ENCODE measurements at places on chromosomes 5 and 9.

GRCh38 chr9:131590907-131591844 lies 45.9 kb downstream of the PRRT1B start:
- peak; percentile 41 for DNase-seq

DNA sequence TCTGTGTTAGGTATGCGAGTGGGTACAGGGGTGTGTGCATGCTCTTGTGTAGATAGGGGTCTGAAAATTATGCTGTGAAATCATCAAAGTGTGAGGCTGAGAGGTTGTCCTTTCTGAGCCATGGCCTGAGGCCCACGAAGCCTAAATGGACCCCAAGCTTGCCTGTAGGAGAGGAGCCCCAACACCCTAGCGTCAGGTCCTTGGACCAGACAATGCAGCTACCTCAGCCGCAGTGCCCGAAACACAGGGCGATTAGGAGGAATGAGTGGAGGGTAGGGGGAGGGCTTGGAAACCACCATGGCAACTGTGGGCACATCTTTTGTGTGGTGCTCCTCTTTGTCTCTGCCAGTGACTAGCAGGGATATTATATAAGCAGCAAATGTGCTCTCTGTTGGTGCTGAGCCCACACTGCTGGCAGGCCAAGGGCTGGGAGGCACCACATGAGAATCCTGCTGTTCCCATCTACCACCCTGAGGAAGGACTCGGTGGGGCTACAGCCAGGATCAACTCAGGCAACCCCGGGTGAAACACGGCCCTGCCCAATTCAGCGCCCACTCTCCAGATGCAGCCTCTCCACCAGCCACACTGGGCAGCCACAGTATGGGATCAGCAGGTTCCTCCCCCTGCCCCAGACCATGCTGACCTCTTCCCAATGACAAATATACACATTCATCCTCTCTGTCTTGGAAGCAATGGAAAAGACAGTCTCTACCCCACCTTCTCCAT lies 84.6 kb upstream of the FSTL4 start:
- DNase-seq: no peak

DNA sequence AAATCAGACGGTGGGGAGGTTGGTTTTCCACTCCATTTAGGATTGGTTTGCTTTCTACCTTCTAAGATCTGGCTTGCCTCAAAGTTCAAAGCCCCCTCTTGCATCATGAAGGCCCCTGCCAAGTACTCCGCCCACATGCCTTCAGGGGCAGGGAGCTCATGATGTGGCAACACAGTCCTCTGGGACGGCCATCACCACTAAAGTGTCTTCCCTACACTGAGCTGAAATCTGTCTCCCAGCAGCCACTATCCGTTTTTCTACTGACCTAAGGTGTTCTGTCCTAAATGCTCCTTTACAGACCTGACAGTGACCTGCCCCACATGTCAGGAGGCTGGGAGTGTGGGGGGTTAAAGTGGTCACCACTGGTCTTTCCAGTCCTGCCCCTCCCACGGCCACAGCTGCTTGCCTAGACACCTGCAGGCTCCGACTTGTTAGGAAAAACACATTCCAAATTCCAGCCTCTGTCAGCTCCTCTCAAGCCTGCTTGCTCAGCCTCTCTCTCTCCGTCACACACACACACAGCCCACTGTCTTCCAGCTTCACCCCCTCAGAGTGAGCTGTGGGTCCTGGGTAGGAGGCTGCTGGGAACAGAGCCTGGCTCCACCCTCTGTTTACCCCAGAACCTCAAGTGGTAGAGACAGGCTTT lies 44.9 kb downstream of the SHB start:
- no peak for DNase-seq

GRCh38 chr9:126947529-126947928 lies 32.9 kb downstream of the RALGPS1 start:
- DNase-seq: no peak

- DNase-seq: no peak
Observed at GRCh38 chr9:78001946-78002731, 29.5 kb downstream of the GNAQ start.

DNA sequence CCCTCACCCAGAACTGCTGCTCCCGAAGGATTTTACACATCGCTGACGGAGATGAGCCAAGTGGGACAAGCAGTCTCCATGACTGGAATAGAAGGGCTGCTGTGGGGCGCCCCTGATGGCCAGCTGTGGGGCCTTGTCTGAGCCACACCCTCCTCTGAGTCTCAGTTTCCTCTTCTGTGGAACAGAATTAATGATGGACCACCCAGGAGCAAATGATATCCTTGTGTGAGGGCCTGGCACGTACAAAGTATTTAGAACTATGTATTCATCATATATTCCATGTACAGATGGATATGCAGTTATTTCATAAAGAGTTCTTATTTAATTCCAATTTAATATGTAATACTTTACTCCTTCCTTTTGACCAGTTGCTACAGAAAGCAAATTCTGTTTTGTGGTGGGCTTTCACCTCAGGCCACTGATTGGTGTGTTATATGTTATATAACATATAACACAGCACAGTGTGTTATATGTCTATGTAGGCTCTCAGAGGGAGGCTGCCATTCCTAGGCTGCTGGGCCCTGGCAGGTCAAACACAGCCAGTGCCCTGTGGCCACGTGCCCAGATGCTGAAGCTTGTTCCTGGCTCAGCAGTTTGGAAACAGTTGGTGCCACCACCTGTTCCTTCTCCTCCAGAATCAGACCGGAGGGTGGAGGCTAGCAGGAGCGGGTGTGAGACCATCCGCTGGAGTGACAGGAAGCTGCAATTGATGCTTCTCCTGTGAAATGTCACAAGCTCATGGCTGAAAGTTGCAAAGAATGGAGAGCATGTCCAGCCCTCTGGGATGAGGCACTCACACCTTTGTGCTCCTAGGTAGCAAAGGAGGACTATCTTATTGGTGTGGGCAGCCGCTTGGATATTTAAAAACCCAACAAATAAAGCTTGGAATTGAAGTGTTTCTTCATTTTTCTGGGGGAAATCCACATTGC lies 4.4 kb upstream of the FGD3 start:
- DNase-seq: no peak

- DNase-seq: no peak
Observed at GRCh38 chr9:70439991-70440706, 25.7 kb upstream of the KLF9 start.

GRCh38 chr5:72302171-72302570 lies 17.9 kb downstream of the MRPS27 start:
- no peak for DNase-seq
